Right ventricle myocardium inferior (tissue), 1 donor: ENCODE measurements at places on chromosomes 1 and 21. TPM values are rescaled to one million over a fixed set of nuclear protein-coding genes. Genes with fewer than 3 reads are reported as not detected.
A peak's percentile ranks its signal among the peaks of the same experiment; 100 is the strongest.

- DNase-seq: no peak
Measured at GRCh38 chr1:183622013-183622412, 13.6 kb downstream of the ARPC5 start.

The AGT gene
- total RNA-seq: 74.5 TPM

DNA sequence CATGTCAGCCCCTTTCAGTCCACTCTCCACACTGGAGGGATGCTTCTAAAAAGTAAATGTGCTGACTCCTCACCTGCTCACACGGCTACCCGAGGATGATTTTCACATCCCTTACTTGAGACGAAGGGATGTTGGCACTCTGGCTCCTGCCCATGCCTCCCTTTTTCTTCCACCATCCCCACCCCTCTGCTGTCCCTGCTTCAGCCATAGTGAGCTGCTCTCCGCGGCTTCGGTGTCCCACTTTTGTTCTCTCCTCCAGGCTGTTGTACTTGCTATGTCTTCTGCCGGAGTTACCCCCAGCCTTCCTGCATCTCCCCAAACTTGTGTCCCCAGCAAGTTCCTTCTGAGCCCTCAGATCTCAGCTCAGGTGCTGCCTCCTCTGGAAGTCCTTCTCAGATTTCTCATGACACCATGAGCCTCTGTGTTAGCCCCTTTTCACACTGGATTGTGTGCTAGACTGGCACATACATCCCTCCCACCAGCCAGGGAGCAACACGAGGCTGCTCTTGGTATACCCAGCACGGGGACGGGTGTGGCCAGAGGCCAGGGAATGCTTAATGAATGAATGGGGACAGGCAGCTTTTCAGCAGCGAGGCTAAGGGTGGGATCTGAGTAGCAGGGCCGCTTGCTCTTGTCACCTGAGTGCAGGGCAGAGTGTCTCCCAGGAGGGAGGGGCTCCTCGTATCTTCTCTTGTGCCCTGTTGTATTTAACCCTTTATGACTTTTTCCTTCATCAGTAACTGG, 1.3 kb downstream of the ACOT11 start:
- no peak for DNase-seq

GRCh38 chr1:221815660-221816059, 73.8 kb upstream of the DUSP10 start:
- no peak for DNase-seq

DNA sequence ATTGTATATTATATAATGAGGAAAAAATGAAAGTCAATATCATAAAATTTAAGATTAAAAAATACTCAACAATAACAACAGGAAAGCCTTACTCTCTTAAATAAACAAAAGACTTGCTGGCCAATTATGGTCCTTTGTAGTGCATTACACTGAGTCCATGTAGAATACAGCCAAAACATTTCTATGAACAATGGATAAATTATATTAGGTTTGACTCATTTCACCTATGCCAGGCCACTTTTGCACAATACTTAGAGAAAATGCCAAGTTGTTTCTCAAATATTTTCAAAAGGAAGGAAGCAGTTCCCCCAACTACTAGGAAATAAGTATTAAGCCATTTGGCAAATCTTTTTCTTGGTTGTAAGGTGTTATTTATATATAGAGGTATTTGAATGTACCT, 19.8 kb upstream of the UCK2 start:
- DNase-seq: no peak

The FABP3 gene
- total RNA-seq: 5,086 TPM

DNA sequence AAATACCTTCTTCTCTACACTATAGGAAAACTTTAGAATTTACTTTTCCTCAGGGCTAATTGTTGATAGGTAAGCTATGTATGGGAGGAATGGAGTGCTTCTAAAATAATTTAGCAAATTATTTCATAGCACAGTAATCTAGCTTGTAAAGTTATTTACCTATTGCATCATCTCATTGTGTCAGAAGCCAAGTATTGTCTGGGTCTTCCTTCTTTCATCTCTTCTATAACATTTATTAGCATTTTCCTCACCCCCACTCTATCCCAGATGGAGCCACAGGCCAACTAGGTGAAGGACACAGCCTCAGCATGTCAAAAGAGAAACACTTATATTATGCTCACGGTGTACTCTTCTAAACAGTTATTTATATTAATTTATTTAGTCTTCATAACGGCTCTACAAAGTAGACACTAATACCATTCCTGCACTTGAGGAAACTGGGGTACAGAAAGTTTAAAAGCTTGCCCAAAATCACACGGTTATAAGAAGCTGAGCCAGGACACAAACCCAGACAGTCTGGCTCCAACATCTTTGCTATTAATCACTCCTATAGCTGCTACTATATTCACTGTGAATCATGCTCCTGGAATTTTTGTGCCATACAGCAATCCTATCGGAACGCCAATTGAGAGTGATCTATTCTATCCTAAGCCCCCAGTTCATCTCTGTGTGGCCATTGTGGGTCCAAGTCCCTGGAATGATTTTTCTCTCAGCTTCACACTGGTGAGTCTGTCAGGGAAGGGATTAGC, 43.1 kb downstream of the OR10J5 start:
- no peak for DNase-seq

The NHLH1 gene
- total RNA-seq: not detected

DNA sequence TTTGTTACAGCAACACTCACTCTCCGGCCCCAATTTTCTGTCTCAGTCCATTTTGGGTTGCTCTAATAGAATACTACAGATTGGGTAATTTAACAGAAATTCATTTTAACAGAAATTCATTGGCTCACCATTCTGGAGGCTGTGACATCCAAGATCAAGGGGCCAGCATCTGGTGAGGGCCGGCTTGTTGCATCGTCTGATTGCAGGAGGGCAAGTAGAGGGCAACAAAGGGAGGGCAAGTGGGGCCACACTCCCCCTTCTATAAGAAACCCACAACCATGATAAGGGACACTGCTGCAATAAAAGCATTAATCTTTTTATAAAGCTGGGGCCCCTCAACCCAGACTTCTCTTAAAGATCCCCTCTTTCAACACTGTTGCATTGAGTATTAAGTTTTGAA, 260.1 kb upstream of the TMPRSS15 start:
- peak; percentile 49 for DNase-seq

- DNase-seq: no peak
Measured at GRCh38 chr1:209829716-209830115, 1.9 kb downstream of the UTP25 start.

The APH1A gene
- total RNA-seq: 58.7 TPM
